ENCODE measurements at places on chromosomes 2 and 18.

DNA sequence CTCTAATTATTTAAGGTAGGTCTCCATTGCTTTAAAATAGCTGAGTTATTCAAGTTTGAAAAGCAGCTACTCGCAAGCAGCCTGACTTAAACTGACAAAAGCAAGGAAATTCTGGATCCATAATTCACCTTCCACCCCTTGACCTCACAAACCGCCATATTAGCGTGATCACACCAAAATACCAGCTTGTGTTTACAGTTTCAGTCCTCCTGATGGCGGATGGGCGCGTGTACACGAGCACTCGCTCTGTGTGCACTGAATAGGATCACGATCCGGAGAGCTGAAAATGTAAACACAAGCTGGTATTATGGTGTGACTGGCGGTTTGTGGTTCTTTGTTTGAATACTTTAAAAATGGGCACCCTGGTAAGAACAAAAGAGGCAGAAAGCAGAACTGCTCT lies 42.4 kb upstream of the PSMD14 start:
- no peak for DNase-seq

DNA sequence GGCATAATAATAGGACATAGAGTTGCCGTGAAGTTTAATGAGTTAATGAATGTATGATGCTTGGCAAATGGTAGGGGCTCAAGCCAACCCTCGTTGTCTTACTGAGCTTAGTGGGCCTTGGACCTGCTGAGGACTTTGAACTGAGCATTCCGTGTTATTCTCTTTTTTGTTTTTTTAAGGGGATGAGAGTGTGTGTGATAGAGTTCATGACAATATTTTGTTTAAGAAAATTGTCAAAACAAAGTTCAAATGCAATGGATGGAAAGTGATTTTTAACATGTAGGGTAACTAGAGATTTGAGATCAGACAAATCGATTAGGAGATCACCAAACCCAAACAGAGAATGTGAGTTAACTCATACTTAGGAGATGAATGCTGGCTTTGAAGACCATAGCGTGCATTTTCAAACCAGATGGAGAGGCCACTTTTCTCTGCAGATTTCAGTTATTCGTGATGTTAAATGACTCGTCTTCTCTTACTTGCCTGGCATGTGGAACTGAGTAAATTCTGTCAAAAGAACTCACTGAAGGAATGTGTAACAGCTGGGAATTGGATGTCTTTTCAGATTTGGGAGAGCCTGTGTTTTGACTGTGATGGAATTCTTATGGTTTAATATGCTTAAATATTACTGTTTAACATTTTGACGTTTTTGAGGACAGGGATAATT lies 88.7 kb downstream of the NEDD4L start:
- no peak for DNase-seq

DNA sequence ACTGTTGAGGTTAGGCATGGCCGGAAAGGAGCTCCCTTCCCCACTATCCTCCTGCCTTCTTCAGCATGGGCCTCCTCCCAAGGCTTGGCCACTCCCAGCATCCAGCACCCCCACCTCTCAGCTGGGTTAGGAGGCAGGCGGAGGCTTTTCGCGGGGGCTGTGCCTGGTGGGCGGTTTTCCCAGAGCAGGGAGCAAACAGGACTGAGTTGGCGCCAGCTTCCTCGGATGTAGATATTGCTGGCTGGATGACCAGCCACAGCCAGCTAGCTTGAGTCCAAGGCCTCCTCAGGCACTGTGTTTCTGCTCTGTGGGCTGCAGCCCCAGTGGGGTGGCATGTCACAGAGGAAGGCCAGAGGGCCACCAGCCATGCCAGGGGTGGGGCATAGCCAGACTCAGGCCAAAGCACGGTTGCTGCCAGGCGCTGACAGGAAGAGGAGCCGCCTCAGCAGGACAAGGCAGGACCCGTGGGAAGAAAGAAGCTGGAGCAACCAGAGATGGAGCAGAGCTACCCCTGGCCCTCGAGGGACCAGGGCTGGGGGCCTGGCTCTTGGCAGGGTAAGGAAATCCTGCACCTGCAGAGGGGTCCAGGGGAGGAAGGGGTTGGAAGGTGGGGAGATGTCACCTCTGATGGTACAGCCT lies at the start of gene TCF23:
TCF23 (plus strand) TSS at position 204 of the 639 bp plus-strand sequence; CDS start at position 334, 130 bp downstream.
- no peak for DNase-seq

GRCh38 chr18:77622009-77622692 lies 372.5 kb downstream of the GALR1 start:
- no peak for DNase-seq

DNA sequence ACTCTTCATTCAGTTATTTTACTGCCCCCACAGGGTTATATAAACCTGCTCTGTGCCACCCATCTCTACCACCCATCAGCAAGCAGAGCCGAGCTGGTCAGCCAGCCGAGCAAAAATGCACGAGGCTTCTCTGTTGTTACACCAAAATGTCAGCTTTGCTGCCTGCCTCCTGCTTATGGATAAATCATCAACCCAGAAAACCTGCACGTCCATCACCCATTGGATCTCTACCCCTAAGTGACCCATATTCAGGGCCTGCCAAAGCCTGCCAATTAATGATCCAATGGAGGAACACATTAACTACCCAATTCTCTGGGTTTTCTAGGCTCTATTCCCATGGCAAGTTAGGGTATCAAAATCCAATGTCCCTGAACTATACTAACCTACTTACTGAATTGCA lies 365.5 kb upstream of the ACVR2A start:
- no peak for DNase-seq

- no peak for DNase-seq
These were observed 32.6 kb downstream of the IL1R2 start for GRCh38 chr2:102024410-102024809.

DNA sequence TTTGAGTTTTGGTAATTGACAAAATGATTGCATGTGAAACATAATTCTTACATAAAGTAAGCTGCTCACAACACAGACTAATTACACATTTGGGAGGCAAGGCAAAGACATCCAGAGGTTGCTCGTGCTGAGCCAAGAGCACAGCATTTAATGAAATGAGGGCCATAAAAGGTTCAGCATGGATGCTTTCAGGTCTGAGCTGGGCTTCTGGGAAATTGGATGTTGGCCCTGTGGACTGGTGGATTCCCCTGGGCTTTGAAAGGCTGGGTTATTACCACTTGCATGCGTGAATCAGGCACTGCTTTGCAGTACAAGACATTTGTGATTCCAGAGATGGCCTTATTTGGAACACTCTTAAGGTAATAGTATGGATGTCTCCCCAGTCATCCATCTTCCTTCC lies 533.5 kb upstream of the NRP2 start:
- no peak for DNase-seq

DNA sequence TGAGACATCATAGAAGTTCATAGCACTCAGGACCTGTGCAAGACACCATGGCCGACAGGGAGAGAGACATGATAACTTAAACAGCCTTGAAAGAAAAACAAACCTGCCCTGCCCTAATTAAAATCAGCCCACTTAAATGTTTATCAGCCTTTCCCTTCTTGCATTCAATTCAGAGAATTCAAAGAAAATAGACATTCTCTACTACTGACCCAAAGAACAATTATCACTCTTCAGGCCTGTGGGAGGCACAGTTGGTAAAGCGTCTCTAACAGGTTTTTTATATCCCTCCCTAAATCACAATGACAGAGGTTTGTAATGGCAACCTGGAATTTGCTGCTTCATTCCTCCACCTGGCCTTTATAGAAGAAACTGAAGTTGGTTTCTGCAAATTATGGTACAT lies 1.7 kb downstream of the CDK15 start:
- no peak for DNase-seq

DNA sequence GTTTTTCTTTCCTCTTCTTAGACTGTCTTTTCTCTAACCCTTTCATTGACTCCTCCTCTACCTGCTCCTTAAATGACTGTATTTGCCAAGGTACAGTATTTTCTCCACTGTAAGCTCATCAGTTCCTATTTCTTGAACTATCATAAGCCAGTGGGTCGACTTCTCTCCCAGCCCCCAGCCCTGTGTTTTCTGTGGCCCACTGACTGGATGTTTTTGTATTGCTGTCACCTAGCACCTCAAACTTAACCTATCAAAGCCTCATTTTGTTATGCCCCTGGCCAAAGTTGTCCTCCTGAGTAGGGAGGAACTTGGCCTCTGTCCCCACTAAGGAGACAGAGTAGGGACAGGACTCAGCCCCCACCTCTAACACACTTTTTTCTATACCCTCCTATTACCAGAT lies 65.4 kb upstream of the CABLES1 start:
- no peak for DNase-seq

DNA sequence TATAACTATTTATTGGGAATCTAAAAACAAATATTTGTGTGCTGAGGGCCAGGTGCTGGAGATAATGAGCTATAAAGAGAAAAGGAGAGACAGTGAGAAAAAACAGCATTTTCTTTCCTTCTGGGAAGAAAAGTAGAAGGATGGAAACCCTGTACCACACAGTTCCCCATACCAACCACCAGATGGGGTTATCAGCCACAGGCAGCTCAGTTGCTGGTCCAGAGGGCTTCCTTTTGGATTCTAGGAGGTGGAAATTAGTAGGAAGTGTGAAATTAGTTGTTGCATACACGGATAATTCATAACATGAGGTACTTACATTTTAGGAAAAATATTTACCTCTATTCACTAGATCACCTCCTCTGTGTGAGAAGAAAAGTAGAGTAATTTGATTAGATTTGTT lies 237.0 kb upstream of the FOSL2 start:
- no peak for DNase-seq

DNA sequence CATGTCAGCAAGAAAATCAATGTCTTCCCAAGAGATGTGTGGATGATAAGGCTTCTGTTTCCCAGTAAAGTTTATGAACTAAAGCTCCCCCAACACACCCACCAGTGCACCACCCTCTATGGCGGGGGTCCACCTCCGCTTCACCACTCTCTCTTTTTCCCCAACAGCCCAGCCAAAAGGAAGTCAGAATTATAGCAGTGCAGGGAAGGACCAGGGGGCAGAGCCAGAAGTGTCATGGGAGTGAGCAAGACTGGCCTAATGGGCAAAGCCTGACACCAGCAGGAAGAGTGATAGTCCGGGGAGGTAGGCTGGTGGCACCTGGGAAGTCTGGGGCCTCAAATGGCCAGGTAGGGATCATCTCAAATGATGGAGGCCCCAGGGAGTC lies 167.7 kb downstream of the ZFP36L2 start:
- DNase-seq = no peak

GRCh38 chr18:52312346-52312745 lies 27.7 kb upstream of the DCC start:
- no peak for DNase-seq

DNA sequence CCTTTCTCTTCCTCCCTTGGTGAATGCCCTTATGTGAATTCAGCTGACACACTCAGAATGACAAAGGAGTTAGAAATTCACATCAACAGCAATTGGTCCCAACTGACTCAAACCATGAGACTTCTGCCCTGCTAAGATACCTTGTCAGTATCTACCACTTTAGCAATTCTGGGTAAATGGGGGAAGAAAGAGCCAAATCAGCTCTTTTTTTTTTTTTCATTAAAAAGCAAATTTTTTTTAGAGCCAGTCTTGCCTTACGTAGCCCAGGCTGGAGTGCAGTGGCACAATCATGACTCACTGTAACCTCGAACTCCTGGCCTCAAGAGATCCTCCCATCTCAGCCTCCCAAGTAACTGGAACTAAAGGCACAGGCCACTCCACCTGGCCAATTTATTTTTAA lies 1.7 kb upstream of the PPP4R1 start:
- DNase-seq = no peak

DNA sequence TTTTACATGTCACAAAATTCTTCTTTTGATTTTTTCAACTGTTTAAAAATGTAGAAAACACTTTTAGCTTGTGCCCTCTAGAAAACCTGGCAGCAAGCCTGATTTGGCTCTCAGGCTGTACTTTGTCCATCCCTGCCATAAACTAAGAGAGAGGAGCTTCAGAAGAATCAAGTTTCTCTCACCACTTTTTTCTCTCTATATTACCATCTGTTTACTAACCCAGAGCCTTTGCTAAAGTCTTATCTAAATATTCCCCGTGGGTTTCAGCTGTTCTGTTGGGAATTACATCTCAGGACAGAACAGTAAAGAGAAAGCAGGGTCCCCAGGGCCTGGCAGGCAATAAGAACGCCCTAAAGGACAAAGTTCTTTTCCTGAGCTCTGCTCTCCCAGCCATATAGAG lies 409.1 kb upstream of the CRIM1 start:
- no peak for DNase-seq

DNA sequence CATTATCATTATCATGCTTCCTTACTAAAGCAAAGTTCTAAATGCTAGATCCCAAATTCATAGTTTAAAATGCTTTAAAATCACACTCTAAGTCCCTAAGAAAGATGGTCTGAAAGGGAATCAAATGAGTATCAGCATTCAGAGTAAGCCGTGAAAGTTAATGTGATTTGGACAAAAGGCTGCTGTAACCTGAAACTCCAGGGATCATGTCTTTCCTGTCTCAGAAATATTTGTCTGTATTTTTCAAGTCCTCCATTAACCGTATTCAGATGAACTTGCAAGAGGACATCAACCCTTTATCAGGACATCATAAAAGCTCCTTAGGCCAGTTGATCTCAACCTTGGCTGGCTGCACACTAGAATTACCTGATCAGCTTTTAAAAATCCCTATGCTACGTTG lies 324.3 kb upstream of the PKDCC start:
- DNase-seq = no peak

DNA sequence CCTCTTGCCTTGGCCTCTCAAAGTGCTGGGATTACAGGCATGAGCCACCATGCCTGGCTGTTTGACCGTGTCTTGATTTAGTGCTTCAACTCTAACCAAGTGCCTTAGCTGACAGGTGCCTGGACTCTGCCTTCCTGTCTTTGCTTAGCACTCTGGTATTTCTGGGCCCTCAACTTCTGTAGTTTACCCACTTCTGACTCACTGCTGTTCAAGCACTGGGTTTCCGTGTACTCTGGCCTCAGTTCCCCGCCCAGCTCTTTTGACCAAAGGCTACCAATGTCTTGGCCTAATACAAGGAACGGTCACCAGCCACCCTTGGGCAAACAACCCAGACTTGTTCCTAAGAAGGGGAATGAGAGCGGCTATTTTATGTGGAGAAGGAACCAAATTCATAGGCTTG lies 35.7 kb upstream of the CABLES1 start:
- DNase-seq = no peak

DNA sequence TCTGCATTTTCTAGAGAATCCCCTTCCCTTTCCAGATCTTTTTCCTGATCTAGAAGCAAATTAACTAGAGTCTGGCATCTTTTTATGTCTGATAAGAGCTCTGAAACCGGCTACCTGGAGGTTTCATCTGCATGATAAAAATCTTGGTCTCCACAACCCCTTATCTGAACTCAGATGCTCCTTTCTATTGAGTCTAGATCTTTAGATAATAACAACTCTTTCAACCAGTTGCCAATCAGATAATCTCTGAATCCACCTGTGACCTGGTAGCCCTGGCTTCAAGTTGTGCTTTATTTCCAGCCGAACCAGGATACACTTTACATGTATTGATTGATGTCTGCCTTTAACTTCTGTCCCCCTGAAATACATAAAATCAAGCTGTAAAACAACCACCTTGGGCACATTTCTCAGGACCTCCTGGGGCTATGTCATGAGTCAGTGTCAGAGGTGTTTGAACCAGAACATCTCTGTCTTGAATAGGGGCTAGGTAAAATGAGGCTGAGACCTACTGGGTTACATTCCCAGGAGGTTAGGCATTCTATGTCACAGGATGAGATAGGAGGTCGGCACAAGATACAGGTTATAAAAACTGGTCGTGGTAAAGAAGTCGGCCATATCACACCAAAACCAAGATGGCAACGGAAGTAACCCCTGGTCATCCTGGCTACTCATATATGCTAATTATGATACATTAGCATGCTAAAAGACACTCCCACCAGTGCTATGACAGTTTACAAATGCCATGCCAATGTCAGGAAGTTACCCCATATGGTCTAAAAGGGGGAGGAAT lies 20.8 kb downstream of the RALBP1 start:
- no peak for DNase-seq
